ENCODE measurements at places on chromosomes 3 and 15. TPM values are rescaled to one million over a fixed set of nuclear protein-coding genes. Genes with fewer than 3 reads are reported as not detected.
A peak's percentile ranks its signal among the peaks of the same experiment; 100 is the strongest.

The GRM7 gene
- 0.71 TPM for total RNA-seq

The NR2F2 gene
- total RNA-seq: 24.0 TPM

The EFCAB12 gene
- total RNA-seq: not detected

The HEXA gene
- total RNA-seq: 75.2 TPM

The A4GNT gene
- total RNA-seq: not detected

The LNP1 gene
- total RNA-seq: 3.6 TPM

The AMOTL2 gene
- total RNA-seq: 43.5 TPM

The ADAMTS17 gene
- total RNA-seq: 0.71 TPM

The WDR93 gene
- not detected for total RNA-seq

DNA sequence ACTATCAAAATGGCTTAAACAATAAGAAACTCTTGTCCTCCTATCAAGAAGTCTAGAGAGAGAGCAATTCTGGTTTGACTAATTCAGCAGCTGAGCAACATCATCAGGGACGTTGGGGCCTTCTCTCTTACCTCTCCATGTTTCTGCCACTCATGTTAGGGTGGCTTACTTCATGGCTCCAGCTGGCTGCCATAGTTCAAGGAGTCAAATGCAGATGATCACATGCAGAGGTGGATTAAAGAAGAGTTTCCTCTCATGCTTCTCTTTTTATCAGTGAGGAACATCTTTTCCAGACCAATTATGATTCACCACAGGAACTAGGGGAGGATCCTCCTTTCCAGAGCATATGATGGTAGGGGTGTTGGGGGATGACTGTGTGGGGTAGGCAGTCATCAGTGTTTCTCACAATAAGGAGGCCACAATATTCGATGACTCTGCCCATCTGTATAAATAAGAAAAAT, 45.5 kb downstream of the NEK11 start:
- H3K27me3 ChIP-seq: no peaks in the 10 kb centered on the region
- DNase-seq: no peak
- H3K36me3 ChIP-seq: no peaks in the 10 kb centered on the region
- H3K4me3 ChIP-seq: no peak overlapping the region

DNA sequence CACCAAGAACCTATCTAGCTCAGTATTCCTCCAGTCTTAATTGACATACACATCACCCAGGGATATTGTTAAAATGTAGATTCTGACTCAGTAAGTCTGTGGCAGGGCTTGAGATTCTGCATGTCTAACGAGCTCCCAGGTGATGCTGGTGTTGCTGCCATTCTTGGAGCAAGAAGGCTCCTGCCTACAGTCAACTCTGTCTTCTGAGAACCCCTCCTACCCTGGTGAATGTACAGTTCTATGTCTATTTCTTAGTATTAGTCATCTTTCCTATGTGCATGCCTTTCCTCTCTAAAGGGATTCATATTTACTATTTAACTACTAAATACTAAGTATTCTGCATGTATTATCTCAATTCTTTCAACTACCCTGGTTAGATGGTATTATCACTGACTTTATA, 268.7 kb downstream of the EDEM1 start:
- DNase-seq: no peak
- no peaks in the 10 kb centered on the region for H3K4me1 ChIP-seq
- H3K27ac ChIP-seq: no peak overlapping the region
- no peaks in the 10 kb centered on the region for H3K27me3 ChIP-seq
- no peaks in the 10 kb centered on the region for H3K36me3 ChIP-seq

DNA sequence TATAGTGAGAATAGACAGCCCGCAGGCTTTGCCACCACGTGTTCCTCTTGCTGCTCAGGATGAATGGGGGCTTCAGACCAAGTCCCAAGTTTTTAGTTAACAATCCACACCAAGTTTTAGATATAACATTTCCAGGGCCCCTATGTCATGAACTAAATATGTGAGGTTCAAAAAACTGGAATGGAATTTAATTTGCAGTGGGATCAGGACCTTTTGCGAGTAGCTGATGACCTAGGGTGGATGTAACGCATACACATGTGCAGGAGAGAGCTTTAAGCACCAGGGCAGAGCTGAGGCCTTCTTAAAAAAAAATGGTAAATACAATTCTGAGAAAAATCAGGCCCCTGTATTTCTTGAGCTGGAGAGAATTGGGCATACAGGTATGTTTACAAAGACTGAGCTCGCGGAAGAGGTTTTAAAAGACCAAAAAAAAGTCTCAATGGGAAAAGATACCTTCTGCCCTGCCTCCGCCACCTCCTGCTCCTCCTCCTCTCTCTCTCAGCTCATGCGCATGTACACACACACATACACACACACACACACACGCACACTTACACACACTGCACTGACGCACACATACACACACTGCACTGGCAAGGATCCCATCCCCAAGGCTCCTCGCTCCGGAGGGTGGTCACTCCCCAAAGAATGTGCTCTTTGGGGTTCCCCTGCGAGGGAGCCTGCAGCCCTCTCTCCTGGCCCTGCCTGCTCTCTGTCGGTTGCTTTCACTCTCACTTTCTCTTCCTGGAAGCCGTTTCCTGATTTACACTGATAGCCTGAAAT, 48.2 kb upstream of the IGF1R start:
- H3K36me3 ChIP-seq: no peaks in the 10 kb centered on the region
- DNase-seq: no peak
- peak overlapping the region; percentile 49 for H3K4me3 ChIP-seq
- peaks cover 18% of the 10 kb centered on the region for H3K4me1 ChIP-seq
- H3K27me3 ChIP-seq: no peaks in the 10 kb centered on the region

DNA sequence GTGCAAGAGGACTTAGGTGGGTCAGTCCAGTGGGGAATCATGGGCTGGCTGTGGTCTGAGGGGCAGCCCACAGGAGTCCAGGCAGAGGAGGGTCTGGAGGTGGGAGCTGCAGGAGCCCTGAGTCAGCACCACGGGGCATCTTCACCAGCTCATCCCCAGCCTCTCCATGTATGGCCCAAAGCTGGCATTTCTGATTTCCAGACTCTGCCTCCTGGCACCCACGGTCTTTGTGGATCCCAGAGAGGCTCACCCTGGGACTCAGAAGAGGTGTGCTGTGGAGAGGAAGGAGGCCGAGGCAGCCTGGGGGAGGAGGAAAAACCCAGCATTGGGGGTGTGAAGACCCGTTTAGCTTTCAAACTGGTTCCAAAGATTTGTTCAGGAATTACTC, 64.5 kb upstream of the KLF13 start:
- peak; percentile 52 for DNase-seq
- no peak overlapping the region for H3K4me3 ChIP-seq
- H3K27me3 ChIP-seq: no peaks in the 10 kb centered on the region

- no peak overlapping the region for H3K27ac ChIP-seq
- no peaks in the 10 kb centered on the region for H3K27me3 ChIP-seq
- DNase-seq: no peak
Measured at GRCh38 chr3:157888040-157888439, 218.2 kb downstream of the SHOX2 start.

- no peaks in the 10 kb centered on the region for H3K36me3 ChIP-seq
- peaks cover 35% of the 10 kb centered on the region for H3K27me3 ChIP-seq
- H3K4me1 ChIP-seq: peaks cover 19% of the 10 kb centered on the region
Measured at GRCh38 chr15:40845036-40845435, 1.2 kb downstream of the SPINT1 start.

DNA sequence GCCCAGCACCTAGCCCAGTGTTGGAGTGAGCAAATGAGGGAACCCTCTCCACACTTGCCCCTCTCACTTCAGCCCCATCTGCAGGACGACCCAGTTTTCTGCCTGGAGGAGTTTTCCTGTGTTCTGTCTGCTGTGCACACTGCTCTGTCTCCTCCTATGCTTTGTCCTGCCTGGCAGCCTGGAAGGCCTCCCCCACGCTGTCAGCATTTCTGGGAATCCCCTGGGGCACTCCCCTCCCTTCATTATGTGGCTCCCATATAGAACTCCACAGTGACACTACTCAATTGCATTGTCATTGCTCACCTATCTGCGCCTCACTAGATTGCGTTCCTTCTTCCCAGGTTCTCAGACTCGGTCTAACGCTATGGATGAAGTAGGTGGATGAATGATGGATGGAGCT, 13.9 kb downstream of the CLSTN2 start:
- no peak for DNase-seq
- no peaks in the 10 kb centered on the region for H3K4me1 ChIP-seq
- no peak overlapping the region for H3K4me3 ChIP-seq
- H3K36me3 ChIP-seq: no peaks in the 10 kb centered on the region
- no peaks in the 10 kb centered on the region for H3K27me3 ChIP-seq
- H3K27ac ChIP-seq: no peak overlapping the region

GRCh38 chr15:75138016-75138999, 63.4 kb upstream of the C15orf39 start:
- no peak overlapping the region for H3K27ac ChIP-seq
- H3K4me3 ChIP-seq: no peak overlapping the region
- DNase-seq: no peak

DNA sequence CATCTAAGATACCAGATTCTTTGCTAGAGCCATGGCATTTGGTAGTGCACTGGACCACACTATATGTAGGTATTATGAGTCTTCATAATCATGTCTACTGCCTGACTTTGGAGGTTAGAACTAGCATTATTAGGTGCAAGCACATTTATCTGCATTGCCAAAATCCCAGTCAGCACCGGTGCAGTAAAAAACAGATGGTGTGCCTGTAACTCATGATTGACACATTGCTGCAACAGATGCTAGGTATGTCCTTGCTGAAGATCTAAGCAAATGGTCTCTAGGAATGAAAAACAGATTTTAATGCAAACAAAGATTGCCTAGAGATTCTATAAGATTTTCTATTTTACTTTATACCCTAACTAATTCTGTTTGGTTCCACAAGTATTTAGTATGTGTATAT, 47.7 kb downstream of the MYO5A start:
- H3K27ac ChIP-seq: no peak overlapping the region
- no peaks in the 10 kb centered on the region for H3K27me3 ChIP-seq
- no peaks in the 10 kb centered on the region for H3K4me1 ChIP-seq
- H3K4me3 ChIP-seq: no peak overlapping the region

DNA sequence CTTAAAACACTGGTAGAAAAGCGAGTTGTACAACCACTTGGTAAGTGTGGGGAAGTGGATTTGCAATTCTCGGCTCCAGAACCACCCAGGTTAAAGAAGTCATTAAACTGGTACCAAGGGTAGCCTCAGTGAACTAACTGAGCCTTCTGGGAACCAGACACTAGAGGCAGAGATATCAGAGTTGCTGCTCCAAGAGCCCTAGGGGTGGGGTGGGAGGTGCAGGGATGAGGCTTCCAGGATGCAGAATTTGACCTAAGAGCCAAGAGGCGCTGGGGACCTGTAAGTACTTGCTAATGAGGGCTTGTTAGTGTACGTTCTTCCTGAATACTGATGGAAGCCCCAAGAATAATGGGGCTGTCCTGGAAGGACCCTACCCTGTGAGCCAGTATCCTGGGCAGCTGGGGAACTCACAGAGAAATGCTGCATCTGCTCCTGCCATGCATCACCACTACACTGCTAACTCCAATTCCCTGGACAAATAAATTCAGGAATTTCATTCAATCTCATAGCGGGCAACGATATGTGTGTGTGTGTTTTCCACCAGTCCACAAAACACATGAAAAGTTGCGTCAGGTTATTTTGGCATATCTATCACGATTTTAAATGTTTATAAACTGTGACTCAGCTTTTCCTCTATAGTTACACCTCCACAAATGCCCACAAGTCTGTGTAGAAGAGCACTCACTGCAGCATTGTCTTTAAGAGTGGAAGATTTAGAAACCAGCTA, 23.8 kb downstream of the STIMATE start:
- no peaks in the 10 kb centered on the region for H3K27me3 ChIP-seq
- no peak overlapping the region for H3K27ac ChIP-seq
- no peak overlapping the region for H3K4me3 ChIP-seq
- no peak for DNase-seq

DNA sequence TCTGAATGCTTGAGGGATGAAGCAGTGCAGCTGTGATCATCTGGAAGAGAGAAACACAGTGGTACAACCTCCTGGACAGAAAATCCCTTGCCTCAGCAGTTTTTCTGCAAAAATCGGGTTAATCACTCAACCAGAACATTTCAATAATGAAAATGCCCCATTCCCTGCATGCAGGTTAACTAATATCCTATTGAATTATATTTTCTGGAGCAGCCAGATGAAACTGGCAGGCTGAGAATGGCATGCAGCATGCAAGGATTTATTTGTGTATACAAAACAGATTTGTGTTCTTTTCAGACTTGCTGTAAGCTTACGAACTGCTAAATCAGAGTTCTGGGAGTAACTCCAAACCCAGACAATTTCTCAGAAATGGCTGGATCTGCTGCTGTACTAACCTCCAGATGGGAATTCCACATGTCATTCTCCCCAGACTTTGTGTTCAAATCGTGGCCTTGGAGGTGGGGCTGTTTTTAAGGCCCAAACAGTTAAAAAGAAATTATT, 39.1 kb downstream of the SLC9A9 start:
- H3K36me3 ChIP-seq: no peaks in the 10 kb centered on the region
- no peaks in the 10 kb centered on the region for H3K27me3 ChIP-seq
- no peak for DNase-seq
- H3K4me3 ChIP-seq: no peak overlapping the region

DNA sequence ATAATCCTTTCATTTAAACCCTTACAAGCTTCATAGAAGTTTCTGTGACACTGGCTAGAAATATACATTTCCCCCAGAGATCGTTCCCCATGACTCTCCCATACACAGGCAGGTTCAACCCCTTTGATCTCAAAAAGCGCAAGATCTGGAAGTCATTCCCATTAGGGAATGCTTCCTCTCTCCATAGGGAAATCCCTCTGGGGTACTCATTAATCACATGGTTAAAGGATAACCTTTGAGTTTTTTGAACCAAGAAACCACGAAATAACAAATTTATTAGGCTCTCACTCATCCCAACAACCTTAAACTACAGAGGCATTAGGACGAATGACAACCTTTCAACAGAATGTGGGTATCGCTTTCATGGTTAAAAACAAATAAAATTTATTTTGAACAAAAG, 211.9 kb upstream of the PRICKLE2 start:
- H3K36me3 ChIP-seq: no peaks in the 10 kb centered on the region
- H3K4me3 ChIP-seq: no peak overlapping the region
- no peak overlapping the region for H3K27ac ChIP-seq
- H3K27me3 ChIP-seq: peaks cover 1% of the 10 kb centered on the region

- no peak overlapping the region for H3K4me3 ChIP-seq
- H3K27me3 ChIP-seq: no peaks in the 10 kb centered on the region
- no peak for DNase-seq
- no peaks in the 10 kb centered on the region for H3K36me3 ChIP-seq
Measured at GRCh38 chr3:118167571-118167970, 867.1 kb downstream of the IGSF11 start.

GRCh38 chr3:121974601-121975111, 47.4 kb downstream of the ILDR1 start:
- no peaks in the 10 kb centered on the region for H3K4me1 ChIP-seq
- H3K27me3 ChIP-seq: no peaks in the 10 kb centered on the region
- no peak for DNase-seq
- no peaks in the 10 kb centered on the region for H3K36me3 ChIP-seq

GRCh38 chr3:141401573-141402475, 33.5 kb downstream of the ZBTB38 start:
- no peak for DNase-seq
- no peaks in the 10 kb centered on the region for H3K27me3 ChIP-seq
- H3K27ac ChIP-seq: peak overlapping the region; percentile 98
- peaks cover 5% of the 10 kb centered on the region for H3K36me3 ChIP-seq
- H3K4me3 ChIP-seq: peak overlapping the region; percentile 72

GRCh38 chr3:8553405-8553804, 51.8 kb downstream of the LMCD1 start:
- no peak overlapping the region for H3K27ac ChIP-seq
- no peak for DNase-seq

GRCh38 chr3:50630877-50631276, 13.9 kb downstream of the MAPKAPK3 start:
- H3K36me3 ChIP-seq: no peaks in the 10 kb centered on the region
- no peak overlapping the region for H3K27ac ChIP-seq
- no peak for DNase-seq
- H3K4me1 ChIP-seq: no peaks in the 10 kb centered on the region
- H3K4me3 ChIP-seq: no peak overlapping the region

GRCh38 chr3:150790629-150791028, 27.7 kb upstream of the SIAH2 start:
- no peak overlapping the region for H3K4me3 ChIP-seq
- DNase-seq: no peak
- no peaks in the 10 kb centered on the region for H3K27me3 ChIP-seq
- H3K4me1 ChIP-seq: no peaks in the 10 kb centered on the region
- H3K27ac ChIP-seq: no peak overlapping the region
